PC-9 (cell line): ENCODE measurements at places on chromosomes 5 and 9.

DNA sequence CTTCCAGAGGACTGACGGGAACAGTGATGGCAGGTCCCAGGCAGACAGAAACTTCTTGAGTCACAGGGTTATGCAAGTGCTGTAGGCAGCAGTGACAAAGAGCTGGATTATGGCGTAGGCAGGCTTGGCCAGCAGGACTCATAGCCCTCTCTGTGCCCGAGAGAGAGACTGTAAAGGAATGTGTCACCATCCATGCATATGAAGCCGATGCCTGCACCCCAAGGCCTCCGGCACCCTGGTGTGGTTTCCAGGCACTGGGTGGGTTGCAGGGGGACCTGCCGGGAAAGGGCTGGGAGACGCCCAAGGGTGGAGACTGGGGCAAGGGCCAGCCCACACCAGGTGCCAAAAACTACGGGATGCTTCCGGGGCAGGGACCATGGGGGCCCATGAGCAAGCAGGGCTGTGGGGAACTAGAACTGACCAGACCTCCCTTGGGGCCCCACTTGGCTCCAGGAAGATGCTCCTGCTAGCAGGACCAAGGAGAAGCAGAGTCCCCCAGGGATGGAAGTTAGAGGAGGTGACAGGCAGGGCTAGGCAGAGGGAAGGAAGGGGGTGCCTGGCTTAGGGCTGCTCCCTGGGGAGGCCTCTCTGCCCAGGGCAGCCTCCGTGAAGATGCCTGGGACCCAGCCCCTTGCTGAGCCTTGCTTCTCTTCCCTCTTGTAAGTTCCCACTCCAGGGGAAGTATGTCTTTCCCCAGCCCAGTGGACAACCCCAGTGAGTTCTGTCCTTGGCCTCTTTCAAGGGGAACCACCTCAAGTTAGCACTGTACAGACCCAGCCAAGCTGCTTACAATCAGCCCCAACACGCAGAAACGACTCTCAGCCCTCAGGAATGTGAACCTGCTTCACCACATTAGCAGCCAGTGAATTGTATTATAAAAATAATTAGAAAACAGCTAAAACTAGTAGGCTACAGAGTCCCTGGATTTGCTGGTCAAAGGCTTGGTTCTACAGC, 10.5 kb upstream of the IPPK start:
- peak; percentile 30 for DNase-seq

GRCh38 chr9:4788703-4789102, 4.0 kb upstream of the RCL1 start:
- no peak for DNase-seq

GRCh38 chr5:151083081-151083676, 2.3 kb upstream of the TNIP1 start:
- peak; percentile 88 for DNase-seq

- no peak for DNase-seq
These were observed 3.9 kb upstream of the SLC6A3 start for GRCh38 chr5:1449081-1449630.

DNA sequence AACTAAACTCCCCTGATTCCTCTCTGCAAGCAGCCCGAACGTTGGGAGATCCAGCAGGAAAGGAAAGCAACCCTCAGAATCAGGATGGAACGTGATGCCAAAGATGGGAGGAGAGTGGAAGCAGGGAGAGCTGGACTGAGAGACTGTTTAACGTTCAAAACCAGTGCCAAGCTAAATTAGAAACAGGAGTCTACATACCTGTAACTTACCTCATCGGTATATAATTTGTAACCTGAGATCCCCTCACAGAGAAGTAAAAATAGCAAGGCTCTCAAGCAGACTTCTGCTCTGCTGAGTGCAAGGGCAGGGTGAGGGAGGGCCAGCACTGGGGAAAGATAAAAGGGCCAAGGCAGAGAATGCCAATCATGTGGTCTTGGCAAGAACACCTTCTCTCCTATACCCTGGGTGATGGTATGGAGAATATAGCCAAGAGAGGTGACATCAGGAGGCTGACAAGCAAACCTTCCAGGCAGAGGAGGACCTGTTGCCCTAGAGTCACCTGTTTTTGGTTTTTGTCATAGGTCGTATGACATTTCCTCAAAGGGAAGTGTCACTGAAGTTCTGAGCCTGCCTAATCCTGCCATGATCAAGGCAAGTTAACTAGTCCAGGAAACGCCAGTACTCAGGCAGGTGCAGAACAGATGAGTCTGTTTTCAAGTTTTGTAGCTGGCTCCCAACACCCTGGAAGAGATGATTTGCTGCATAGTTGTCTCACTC, 472.0 kb downstream of the NFIB start:
- peak; percentile 22 for DNase-seq

DNA sequence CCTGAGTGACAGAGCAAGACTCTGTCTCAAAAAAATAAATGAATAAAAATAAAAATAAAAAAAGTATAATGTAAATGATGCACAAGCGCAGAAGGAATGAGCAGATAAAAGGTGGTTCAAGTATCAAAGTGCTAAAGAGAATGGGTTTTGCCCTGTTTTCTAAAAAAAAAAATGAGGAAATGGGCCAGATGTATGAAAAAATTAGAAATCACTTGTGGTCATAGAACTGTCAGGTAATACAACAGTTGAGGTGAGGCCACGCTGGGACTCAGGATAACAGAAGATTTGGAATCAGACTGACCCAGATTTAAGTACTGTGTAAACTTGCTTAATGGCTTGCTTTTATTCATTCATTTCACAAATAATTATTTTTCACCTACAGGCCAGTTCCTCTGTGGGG, 69.8 kb downstream of the MAPKAP1 start:
- no peak for DNase-seq

- DNase-seq = no peak
These were observed 63.0 kb downstream of the TSSK1B start for GRCh38 chr5:113371721-113372196.

- peak; percentile 58 for DNase-seq
These were observed 27.2 kb downstream of the TMOD1 start for GRCh38 chr9:97528529-97529230.

DNA sequence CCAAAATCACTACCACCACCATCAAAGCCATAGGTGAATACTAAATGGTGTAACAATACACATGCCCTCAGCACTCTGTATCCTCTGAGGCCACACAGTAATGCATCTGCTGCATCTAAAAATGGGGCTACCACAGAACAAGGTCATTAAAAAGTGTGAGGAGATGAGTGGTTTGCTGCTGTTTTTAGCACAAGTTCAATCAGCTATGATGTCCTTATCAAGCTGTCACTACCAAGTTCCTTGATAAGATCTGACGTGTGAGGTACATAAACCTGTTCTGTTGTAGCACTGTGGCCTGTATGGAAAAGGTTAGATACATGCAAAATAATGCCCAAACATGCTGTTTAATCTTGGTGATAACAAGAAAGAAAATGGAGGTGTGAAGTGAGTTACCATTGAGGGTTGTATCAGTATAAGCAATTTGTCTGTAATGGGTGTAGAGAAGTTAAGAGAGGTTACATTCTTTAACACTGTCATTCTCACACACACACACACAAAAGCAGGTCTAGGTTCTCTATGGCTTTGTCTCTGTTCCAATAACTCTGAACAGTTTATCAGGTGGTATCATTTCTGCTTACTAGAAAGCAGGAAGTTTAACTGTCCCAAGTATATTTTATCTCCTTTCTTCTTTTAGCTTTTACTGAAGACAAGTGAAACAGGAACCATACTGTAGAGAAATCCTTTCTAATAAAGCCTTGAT, 252.9 kb downstream of the CWC27 start:
- DNase-seq = no peak

- DNase-seq = no peak
These were observed 257.6 kb upstream of the POU5F2 start for GRCh38 chr5:93998951-93999455.

GRCh38 chr5:132445640-132445923, 45.0 kb downstream of the IRF1 start:
- DNase-seq = no peak

DNA sequence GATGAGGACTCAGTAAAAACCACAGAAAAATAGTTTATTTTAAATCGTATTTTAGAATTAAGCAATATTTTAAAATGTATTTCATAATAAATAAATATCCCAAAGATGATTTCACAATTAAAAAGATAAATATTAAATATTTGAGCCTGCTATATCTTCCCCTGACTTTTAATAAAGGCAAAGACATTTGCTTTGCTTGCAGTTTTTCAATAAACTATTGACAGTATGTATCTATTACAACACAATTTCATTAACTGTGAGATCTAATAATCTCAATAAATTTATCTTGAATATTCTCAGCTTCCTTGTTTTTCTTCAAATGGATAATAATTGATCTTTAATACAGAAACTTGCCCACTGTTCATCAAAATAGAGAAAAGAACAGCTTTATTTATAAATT, 186.2 kb upstream of the TARS1 start:
- DNase-seq = no peak

DNA sequence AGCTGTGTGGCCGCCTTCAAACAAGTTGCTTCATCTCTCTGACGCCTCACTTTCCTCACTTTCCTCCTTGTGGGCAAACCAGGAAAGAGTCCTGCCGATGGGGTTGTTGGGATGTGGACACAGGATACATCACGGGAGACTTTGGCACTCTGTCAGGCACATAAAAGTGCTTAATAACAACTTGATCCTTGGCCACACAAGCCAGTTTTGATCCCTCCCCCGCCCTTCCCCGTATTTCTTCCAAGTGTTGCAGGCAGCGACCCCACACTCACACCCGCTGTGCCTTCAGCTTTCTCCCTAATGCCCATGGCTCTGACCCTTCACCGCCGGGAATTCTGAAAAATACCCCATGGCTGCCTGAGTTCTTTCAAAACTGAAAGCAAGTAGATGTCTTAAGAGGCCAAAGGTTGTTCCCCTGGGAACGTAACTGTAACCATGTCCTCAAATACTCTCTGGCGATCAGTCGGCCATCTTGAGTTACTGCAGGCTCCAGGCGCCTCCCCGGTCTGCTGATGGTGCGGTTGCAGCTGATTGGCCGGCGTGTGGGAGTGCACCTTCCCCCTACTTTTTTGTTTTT, 59.8 kb downstream of the ARHGEF37 start:
- no peak for DNase-seq

DNA sequence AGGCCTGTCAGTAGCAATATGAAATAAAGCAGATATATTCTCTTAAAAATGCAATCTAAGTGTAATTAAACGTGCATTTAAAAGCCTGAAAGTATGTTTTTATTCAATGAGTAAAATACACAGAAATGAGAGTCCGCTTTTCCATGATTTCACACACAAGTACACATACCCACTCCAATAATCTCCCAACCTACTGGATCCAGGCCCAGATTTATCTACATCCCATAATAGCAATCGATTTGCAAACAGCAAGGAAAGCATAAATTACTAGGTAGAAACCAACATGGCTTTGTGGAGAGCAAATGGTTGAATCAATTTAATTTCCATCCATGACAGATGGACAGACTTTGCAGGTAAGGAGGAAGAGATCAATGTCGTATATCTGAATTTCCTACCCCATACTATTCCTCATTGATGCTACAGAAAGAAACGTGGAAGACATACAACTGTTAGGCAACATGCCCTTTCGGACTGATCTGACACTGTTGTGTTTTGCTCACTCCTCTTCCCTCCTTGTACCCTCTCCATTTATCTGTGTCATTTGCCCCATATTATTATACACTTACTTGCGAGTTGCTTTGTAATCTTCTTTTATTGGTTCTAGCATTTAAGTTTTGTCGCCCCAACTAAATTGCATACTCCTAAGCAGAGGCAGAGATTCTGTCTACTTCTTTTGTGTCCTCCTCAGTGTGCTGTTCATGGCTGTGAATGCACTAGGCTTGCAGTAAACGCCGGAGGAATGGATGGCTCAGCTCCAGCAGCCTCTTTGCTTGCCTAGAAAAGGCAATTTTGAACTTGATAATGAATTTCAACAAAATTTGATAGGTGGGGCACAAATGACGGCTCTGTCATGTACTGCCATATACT, 133.6 kb downstream of the NFIB start:
- DNase-seq = no peak

DNA sequence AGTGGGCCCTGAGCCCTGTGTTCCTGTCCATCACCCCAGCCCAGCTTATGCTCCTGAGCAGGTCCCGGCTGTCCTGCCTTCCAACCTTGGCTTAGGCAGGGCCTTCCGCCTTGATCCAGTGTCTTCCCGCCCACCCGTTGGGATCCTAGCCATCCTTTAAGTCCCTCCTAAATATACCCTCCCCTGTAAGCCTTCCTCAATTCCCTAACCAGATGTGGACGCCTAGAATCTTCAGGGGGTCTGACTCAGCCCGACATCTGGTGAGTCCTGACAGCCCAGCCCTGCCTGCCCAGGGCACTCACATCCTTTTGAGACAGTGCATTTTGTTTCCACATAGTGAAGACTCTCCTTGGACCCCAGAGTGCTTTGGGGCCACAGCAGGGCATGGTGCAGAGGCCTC, 23.7 kb downstream of the SLC6A7 start:
- DNase-seq = no peak

DNA sequence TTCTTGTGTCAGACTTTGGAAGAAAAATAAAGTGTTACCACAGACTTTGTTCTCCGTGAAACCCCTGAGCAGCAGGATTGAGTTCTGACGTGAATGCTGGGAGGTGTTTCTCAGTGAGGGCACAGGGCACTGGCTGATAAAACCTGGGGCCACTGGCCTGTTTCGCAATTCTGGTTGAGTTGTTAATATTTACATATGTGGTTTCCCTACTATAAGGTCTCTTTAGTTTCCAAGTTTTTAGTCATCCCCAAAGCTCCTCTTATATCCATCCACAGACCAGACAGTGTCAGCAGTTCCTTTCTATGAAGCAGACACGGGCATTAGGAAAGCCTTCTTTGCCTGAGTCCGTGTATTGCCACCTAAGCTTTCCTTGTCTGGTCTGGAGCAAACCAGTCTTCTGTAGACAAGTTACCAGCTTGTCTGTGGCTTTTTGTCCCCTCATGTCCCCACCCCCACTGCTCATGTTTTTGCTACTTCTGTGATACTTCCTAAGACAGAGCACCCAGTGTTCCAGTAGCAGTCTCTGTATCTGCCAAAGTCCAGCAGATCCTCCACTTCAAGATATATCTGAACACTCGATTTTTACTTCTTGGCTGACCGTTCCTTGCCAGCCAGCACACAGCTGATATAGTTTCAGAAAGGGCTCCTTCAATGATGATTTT, 42.0 kb downstream of the ACO1 start:
- peak; percentile 41 for DNase-seq

GRCh38 chr5:144102361-144102760, 68.1 kb downstream of the YIPF5 start:
- DNase-seq = no peak

- DNase-seq = peak; percentile 93
These were observed 6.9 kb downstream of the ARPC5L start for GRCh38 chr9:124868511-124869465.

GRCh38 chr5:31268686-31269085, 75.2 kb downstream of the CDH6 start:
- DNase-seq = no peak

- no peak for DNase-seq
These were observed 51.1 kb downstream of the ENC1 start for GRCh38 chr5:74589204-74590056.

GRCh38 chr5:170305646-170306025, 8.1 kb upstream of the LCP2 start:
- no peak for DNase-seq

DNA sequence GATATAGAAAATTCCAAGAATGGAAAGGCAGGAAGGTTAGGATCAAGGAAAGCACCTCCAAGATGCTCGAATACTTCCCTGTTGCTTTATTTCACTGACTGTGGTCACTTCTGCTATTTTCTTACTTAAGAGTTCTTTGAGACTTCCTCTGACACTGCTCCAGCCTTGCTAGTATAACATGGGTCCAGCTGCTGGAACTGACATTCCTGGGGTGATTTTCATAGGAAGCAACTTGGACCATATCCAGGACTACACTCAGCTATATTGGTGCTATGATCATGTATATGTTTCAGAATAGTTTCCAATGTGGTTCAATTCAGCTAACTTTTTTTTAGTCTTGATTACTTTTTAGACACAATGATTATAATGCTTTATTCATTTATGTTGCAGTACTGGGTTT, 81.6 kb upstream of the CKMT2 start:
- DNase-seq = no peak
